HTR-8/SVneo (cell line): ENCODE measurements at places on chromosomes 2 and 18.

- no peak for DNase-seq
Observed at GRCh38 chr2:61016392-61017002, 1.0 kb upstream of the PEX13 start.

DNA sequence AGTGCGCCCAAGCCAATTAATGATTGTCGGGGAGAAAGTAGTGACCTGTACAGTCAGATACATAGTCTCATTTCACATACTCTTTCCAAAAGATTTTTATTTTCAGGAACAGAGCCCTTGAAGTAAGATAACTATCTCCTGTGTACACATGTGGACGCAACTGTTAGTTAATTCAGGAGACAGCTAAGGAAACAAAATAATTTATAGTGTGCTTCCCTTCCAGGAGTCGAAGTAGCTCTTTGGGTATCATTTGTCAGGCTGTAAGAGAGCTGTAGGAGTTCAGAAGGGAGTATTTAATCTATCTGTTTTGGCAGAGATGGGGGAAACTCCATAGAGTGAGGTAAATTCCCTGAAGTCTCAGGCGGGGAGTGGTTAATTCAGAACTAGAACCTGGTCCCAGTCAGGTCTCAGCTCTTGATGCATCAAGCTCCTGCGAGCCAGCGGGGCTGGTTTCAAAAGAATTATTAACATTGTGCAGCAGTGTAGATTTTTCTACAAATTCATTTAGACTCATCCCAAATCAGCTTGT, 63.0 kb downstream of the MAPK4 start:
- DNase-seq = no peak

DNA sequence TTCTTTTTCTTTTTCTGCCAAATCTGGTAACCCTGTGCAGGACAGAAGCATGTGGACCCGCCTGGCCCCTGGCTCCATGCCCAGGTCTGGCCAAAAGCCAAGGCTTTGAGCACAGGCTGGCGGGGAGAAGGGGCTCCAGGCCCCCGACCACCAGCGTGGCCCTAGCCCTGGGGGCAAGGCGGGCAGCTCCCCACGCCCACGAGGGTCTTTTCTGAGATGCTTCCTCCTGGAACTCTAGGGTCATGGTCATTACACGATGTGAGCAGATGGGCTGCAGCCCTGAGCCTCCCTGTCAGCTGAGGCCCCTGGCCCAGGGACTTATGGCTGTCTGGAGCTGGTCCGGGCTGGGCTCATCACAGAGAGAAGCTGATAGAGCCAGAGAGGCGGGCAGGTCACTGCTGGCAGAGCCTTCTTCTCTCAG, 5.7 kb upstream of the OTOS start:
- no peak for DNase-seq

DNA sequence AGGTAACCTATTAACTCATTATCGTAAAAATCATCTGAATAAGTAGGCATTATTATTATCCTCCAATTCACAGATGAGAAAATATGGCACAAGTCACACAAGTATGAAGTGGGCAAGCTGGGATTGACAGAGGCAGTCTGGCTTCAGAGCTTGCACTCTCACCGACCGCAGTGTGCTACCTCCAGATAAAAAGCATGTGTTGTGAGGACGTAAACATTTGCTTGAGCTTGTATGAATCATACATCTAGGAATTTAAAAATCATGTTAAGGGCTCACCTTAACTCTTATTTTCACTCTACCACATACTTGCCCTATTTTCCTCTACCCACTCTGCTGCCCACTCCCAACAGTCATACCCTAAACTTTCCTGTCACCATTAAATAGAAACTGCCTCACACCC, 65.3 kb upstream of the AMMECR1L start:
- DNase-seq = no peak

- DNase-seq = no peak
Observed at GRCh38 chr18:61334491-61334850, 1.2 kb downstream of the CDH20 start.

DNA sequence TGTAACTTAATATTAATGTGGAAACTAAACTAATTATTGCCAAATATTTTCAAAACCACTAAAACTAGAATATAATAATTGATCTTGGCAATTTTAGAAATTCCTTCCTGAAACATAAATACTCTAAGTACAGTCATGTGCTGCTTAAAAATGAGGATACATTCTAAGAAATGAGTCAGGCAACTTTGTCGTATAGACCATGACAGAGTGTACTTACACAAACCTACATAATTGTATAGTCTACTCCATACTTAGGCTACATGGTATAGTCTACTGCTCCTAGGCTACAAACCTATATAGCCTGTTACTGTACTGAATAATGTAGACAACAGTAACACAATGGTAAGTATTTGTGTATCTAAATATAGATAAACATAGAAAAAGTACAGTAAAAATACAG, 27.6 kb downstream of the FEZ2 start:
- DNase-seq = no peak

GRCh38 chr2:203802342-203803052, 65.1 kb upstream of the CTLA4 start:
- DNase-seq = no peak

- DNase-seq = no peak
Observed at GRCh38 chr2:173972636-173973035, 7.5 kb upstream of the SP3 start.

- DNase-seq = no peak
Observed at GRCh38 chr2:71661782-71662181, 208.4 kb downstream of the DYSF start.

GRCh38 chr18:48540251-48541025, 1.6 kb downstream of the CTIF start:
- no peak for DNase-seq

DNA sequence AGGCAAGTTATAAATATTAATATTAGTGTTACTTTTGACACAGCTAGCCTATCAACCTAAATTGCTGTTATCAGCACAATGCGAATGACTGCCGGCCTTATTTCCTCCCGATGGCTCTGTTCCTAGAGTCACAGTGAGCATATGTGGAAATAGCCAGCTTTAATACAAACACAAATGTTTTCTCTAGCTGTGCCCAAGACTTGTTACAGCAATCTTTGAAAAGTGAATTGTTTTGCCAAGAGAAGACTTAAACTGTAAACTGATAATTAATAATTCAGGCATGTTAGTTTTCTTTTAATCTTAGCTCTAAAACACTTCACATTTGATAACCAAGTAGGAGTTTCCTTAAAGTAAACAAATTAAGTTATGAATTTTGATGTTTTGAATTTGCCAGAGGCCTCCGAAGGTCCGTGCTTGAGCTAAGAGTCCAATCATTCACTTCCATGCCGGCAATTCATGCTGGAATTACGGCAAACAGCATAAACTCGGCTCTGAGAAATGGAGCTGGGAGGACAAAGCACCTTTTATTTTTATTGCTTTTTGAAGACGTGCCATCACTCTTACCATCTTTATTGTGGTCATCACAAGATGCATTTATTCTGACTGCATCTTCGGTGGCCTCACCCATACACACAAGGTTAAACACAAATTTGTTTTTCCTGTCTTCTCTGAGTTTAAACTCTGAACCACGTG, 184.5 kb upstream of the CWC22 start:
- no peak for DNase-seq

- DNase-seq = no peak
Observed at GRCh38 chr2:190625691-190626090, 23.2 kb upstream of the NAB1 start.

DNA sequence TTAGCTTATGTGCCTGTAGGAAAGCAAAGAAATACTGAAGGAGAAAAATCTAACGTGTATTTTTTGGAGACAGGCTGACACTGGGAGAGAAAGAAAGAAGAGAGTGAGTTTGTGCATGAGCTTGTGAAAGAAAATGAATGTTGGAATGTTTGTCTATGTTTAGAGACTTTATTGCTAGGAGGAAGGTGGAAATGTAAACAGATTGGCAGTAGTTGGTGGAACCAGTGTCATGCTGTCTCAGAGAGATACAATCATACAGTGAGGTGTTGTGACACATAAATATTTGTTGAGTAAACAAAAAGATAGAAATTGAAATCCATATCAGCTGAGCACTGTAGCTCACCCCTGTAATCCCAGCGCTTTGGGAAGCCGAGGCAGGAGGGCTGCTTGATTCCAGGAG, 222.2 kb upstream of the MEIS1 start:
- DNase-seq = no peak

GRCh38 chr18:22348521-22349316, 69.0 kb downstream of the CTAGE1 start:
- DNase-seq = peak; percentile 41

DNA sequence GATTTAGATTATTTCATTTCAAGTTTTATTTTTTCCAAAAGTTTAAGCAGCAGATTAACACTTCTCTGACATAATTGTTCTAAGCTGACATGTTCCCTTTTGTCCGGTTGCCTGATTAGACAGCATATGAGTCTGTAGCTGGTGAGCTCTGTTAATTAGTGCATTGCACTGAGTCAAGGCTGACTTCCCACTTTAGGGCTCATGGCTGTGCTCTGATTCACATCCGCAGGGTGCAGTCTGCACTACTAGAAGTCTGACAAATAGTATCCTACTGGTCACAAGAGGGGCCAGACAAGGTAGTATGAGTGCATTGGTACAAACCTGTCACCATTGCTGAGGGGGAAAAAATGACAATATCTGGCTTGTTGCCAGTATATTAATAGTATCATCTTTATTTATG, 443.9 kb upstream of the ZNF804A start:
- no peak for DNase-seq

DNA sequence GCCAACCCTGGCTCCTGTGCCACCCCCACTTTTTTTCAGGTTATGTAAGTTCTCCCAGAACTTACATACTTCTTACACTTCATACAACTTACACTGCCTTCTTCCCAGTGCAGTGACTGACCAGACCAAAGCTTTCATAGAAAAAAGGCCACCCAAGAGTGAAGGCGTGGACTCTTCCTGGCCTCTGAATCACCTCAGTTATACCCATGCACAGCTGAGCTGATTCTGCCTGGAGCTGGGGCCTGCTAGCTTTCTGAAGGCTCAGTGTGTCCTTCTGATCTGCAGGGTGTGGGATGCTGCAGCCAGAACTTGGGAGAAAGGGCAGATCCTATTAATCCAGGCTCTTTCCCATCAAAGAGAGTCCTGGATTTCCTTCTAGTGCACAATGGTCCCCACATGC, 216.1 kb downstream of the TTC32 start:
- no peak for DNase-seq

DNA sequence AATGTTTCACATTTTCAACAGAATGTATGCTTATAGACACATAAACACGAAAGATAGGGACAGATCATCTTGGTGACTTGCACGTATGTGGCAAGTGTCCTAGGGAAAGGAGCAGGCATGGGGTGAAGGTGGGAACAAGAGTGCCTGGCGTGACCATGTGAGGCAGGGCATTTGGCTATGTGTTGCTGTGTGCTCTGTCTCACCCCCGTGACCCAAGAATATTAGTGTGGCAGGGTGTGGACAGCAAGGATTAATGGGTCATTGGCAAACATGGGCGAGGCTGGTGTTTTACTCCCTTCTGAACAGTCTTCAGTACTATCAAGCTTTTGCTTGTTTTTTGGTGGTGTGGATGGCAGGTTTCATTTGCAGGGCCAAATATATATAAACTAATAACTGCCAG, 1.3 kb upstream of the VWA3B start:
- DNase-seq = no peak

- DNase-seq = peak; percentile 35
Observed at GRCh38 chr2:75199428-75200011, at the start of gene TACR1. TSS of gene TACR1 (minus strand) at chr2:75199520. CDS start at chr2:75198934, 586 bp downstream.

GRCh38 chr2:237058423-237058822, 27.3 kb upstream of the COPS8 start:
- DNase-seq = no peak

DNA sequence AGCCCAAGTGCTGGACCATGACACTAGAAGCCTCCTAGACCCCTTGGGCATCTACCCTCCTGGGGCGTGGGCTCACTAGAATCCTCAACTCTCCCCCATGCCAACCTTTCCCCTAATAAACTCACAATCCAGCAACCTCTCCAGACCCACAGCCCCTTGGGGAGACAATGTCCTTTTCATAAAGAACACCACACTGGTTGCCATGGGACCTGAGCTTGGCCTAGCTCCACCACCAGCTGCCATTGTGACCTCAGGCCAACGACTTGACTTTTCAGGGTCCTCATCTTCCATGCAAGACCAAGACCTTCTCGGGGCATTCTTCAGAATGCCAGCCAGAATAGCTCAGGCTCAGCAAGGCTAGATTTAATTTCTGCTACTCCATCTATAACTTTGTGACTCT, 128.1 kb upstream of the NPAS2 start:
- no peak for DNase-seq

- no peak for DNase-seq
Observed at GRCh38 chr2:51212374-51212773, 180.4 kb upstream of the NRXN1 start.

DNA sequence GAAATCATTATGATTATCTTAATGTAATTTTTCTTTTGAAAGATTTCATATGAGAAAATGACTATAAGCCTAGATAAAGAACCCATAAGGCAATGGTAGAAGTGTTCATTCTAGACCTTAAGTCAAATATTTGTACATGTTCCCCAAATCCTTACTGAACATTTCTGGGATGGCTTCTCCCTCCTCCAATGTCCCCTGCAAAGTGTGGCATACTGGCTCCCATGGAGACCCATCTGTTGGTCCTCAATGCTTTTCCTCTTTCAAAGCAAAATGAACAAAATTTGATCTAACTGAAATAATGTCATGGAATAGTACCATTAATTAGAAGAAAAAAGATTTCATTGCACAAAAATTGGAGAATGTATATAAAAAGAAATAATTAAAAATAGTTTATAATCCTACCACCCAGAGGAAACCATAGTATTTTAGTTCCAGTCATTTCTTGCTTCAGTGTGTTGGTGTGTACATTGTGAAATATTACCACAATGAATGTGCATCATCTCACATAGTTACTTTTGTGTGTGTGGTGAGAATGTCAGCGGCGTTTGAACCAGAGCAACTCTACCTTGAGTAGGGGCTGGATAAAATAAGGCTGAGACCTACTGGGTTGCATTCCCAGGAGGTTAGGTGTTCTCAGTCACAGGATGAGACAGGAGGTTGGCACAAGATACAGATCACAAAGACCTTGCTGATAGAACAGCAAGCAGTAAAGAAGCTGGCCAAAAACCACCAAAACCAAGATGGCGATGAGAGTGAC, 181.3 kb downstream of the UXS1 start:
- DNase-seq = no peak

GRCh38 chr18:58195278-58195765, 151.3 kb downstream of the NEDD4L start:
- no peak for DNase-seq

DNA sequence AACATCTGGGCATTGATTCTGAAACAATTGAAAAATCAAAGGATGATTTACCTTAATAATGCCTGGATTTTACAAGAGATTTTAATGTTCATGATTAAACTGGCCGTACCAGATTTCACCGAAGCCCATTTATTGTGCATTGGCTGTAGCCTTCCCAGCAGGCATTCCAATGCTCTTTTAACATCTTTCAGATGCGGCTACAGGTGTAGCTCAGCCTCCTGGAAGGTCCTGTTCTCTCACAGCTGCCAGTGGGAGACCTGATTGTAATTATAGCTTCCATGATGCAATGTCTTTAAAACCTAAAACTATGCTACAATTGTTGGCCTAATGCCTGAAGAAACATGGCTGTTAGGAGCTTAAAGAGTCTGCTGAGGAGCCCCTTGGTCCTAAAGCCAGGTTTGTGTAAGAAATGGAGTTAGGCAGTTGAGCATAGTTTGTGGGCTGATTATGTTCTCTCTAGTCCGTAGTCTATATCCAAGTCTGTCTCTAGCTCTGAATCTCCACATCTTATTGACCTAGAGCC, 147.4 kb downstream of the CERS6 start:
- no peak for DNase-seq

GRCh38 chr2:27717070-27717795, 53.5 kb downstream of the SLC4A1AP start:
- DNase-seq = no peak

GRCh38 chr2:164523009-164523408, 98.3 kb downstream of the GRB14 start:
- no peak for DNase-seq

GRCh38 chr2:157364257-157364974, 38.8 kb upstream of the ERMN start:
- DNase-seq = no peak
